ENCODE measurements at places on chromosomes 16 and 17.

- DNase-seq: no peak
Measured at GRCh38 chr16:11045441-11045840, 101.1 kb downstream of the CLEC16A start.

DNA sequence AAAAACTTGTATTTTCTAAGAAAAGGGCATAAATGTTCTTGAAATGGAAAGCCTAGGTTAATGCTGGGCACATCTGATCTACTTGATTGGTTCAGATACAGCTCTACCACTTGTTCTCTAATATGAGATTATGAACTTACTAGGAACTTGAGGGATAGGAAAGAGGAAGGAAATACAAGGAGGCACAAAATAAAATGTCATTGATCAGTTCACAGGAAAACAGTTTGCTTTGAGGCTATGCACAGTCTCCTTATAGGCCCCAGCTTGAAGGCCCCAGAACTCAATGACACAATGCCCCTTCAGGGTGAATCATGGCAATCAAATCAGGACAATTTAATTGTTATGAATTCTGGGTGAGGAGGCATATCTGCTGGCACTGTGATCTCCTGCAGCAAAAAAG, 27.1 kb downstream of the NXPH3 start:
- DNase-seq: no peak

- DNase-seq: no peak
Measured at GRCh38 chr17:44307387-44308186, 814 bp upstream of the RUNDC3A start.

- no peak for DNase-seq
Measured at GRCh38 chr16:31083981-31084380, 4.8 kb downstream of the PRSS53 start.

DNA sequence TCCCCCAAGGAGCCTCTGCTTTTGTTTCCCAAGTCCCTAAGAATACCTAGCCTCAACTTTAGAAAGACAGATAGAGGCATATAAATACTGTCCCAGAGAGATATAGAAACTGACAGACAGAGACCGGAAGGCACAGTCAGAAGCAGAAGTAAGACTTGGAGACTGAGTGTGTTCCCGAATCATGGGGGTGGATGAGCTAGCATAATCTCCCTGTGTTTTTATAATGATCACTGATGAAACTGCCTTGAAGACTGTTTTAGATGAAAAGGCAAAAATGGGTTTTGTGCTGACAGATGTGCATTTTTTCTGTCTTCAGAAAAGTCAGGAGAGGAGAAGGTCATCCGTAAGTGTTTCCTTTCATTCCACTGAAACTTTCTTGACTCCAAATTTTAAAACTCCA, 8.3 kb upstream of the PSMD3 start:
- DNase-seq: no peak

GRCh38 chr17:33290253-33290652, 2.8 kb downstream of the ASIC2 start:
- no peak for DNase-seq

- DNase-seq: no peak
Measured at GRCh38 chr16:49594153-49594552, 220.5 kb downstream of the C16orf78 start.

GRCh38 chr17:38562903-38563302, 42.8 kb downstream of the SRCIN1 start:
- DNase-seq: no peak

- DNase-seq: no peak
Measured at GRCh38 chr16:24986512-24987303, 28.5 kb downstream of the ARHGAP17 start.

DNA sequence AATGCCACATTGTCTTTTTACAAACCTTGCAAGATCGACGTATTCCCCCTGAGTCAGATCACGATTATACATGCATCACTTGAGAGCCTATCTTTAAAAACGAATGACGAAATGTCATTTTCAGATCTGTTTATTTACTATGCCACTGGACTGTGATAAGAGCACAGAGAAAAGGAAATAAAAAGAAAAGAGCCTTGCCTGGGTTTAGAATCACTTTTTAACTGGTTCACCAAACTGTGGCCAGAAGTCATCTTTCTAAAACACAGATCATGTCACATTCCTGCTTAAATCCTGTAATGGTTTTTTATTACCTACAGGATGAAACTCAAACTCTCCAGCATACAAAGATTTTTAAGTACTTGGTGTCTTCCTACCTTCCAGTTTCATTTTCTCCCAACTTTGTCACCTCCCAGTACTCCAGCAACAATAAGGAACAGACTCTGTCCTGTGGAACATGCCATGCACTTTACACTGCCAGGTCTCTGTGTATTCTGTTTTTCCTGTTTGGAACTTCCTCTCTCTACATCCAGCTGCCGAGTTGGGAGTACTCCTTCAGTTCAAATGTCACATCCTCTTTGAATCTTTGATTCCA, 91.5 kb downstream of the SNX11 start:
- DNase-seq: no peak

- no peak for DNase-seq
Measured at GRCh38 chr17:1834380-1835149, 4.8 kb downstream of the RPA1 start.

DNA sequence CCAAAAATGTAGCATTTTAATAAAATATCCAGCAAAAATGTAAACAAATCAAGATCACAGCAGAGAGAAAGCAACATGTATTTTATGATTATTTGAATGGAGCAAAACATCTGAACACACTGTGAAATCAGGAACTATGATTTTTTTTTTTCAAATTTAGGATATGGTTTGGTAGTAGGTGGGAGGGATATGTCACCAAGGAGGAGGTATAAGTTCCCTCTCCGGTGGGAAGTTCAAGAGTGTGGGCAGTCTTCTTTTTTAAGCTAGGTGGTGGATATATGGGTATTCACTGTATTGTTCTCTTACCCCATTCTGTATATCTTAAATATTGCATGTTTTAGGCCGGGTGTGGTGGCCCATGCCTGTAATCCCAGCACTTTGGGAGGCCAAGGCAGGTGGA, 10.2 kb downstream of the CDR2 start:
- no peak for DNase-seq

- no peak for DNase-seq
Measured at GRCh38 chr17:3689262-3690093, 6.5 kb downstream of the P2RX5 start.

- DNase-seq: peak; percentile 54
Measured at GRCh38 chr17:28416703-28417311, 10.8 kb upstream of the SLC46A1 start.

- no peak for DNase-seq
Measured at GRCh38 chr16:3510416-3510815, 9.6 kb downstream of the CLUAP1 start.

DNA sequence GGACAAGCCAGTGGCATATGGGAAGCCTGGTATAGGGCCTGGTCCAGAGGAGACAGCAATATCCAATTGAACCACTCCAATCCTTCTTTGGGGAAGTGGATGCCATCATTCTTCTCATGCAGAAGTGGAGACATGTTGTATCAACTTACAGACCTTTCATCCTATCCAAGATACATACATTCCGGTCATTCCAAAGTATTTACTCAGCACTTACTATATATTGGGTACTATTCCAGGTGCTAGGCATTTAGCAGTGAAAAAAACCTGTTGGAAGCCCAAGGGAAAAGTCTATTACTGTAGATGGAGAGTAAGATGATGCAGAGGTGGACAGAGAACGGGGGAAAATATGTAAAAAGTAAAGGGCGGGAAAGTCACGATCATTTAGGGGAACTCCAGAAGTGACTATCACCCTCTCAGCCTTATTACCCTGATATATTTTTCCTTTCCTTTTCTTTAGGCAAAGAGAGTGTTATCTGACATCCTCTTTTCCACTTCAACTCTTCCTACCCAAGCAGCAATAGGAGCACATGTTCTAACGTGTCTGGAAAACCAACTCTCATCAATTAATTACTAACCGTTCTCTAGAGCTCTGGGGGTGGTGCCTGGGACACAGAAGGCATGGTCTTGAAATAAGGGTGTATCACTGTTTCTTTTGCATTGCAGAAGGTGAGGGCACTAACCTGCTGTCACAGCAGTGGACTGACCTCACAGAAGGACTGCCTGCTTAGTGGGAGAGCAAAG, 210.1 kb upstream of the MAF start:
- peak; percentile 67 for DNase-seq

- no peak for DNase-seq
Measured at GRCh38 chr16:75458029-75458428, 6.5 kb downstream of the TMEM170A start.

DNA sequence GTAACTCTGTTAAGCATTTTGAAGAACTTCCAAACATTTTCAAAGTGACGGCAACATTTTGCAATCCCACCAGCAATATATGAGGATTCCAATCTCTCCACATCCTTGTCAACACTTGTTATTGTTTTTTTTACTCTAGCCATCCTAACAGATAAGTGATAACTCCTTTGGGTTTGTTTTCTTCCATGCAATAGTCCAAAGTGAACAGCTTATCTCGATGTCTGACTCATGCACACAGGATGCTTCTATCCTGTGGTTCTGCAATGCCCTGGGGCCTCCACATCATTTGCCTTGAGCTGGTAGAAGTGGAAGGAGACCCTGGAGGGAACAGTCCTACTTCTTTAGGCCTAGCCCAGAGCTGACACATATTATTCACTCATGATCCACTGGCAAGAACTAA, 13.0 kb downstream of the TLE7 start:
- no peak for DNase-seq

GRCh38 chr17:48998587-48999440, 1.6 kb downstream of the IGF2BP1 start:
- no peak for DNase-seq

GRCh38 chr17:54976316-54976715, 7.8 kb downstream of the STXBP4 start:
- DNase-seq: no peak

GRCh38 chr17:43982171-43982570, 22.3 kb upstream of the NAGS start:
- no peak for DNase-seq

- DNase-seq: no peak
Measured at GRCh38 chr16:27754788-27755690, 205.1 kb downstream of the KATNIP start.

DNA sequence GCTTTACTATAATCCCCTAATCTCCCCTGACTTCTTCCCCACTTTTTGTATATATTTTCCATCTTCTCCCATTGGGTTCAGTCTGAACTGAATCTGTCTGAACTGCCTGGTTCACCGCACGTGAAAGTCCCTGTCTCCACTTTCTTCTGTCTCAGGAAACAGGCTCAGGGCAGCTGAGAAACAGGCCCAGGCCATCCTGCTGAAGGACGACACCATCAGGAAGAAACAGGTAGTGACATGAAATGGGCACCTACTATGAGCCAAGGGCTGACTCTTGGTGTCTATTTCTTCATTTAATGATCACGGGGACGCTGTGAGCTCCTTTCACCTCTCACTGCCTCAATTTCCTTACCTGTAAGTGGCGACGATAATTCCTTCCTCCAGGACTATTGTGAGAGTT, 90.5 kb upstream of the HSBP1 start:
- DNase-seq: no peak

DNA sequence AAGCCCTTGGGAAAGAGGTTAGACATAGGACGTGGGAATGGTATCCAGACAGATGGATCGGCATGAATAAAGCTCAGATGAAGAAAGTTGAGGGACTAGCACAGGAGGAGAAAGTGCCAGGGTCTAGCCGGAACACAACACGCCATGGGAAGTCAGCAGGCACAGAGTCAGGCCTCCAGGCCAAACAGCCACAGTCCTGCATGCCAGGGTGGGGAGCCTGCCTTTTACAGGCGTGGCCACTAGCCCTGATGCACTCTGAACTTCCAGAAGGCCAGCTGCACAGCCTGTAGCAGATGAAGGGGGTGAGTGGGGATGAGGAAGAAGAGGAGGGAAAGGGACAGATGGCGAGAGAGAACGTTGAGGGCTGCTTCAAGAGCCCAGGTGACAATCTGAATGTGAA, 5.2 kb downstream of the B9D1 start:
- no peak for DNase-seq

- DNase-seq: no peak
Measured at GRCh38 chr16:87437327-87437726, 45.2 kb downstream of the MAP1LC3B start.

DNA sequence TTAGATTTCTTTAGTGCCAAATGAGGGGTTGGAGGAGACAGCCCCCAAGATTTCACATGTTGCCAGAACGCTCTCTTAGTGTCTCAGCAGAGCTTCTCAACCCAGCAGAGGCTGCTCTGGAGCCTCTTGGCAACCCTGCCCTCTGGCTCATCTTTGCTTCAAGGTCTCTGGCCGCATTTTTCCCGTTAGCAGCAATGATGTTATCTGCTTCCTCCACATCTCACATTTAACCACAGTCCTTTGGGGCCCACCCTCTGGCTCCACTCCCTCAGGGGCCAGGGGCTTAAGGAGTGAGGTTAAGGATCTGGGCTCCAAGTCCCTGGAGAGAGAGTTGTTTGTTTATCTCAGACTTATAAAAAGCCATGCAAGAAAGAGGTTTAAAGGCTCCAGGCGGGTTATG, 3.3 kb upstream of the XYLT1 start:
- DNase-seq: no peak

GRCh38 chr17:50360486-50361115, 12.4 kb downstream of the MRPL27 start:
- DNase-seq: no peak

GRCh38 chr16:13873835-13874438, 46.0 kb upstream of the ERCC4 start:
- no peak for DNase-seq

- DNase-seq: no peak
Measured at GRCh38 chr16:14041164-14041563, 30.0 kb upstream of the MRTFB start.

- no peak for DNase-seq
Measured at GRCh38 chr16:2776500-2777139, 460 bp downstream of the ELOB start.

- DNase-seq: peak; percentile 17
Measured at GRCh38 chr17:47978324-47978723, 7.4 kb downstream of the CDK5RAP3 start.

DNA sequence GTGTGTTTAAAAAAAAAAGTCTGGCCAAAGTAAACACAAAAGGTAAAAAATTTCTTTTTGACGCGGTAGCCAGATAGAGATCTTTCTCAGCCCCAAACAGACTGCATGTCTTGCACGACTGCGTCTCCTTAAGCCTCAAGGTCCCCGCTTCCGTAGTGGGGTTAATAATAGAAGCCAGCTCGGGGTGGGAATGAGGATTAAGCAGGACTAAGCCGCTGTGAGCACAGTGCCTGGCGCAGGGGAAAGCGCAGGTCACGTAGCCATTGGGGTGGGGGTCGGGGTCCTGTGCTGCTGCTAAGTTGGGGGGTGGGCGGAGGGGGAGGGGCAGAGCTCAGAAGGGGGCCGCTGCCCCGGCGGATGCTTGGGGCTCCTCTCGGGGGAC, 521 bp downstream of the GGA2 start:
- DNase-seq: peak; percentile 25

DNA sequence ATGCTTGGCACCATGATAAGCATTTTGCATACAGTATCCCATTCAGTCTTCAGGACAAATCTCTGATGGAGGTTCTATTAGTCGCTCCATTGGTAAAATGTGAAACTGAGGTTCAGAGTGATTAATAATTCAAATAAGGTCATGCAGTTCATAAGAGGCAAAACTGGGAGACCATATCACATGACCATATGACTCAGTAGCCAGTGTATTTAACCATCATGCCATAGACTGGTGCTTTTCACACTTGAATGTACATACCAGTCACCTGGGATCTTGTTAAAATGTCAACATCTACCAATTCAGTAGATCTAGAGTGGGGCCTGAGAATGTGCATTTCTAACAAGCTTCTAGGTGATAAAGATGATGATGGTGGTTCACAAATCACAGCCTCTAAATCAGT, 4.3 kb downstream of the ACSM3 start:
- peak; percentile 48 for DNase-seq

GRCh38 chr17:57995076-57995956, 7.3 kb upstream of the VEZF1 start:
- DNase-seq: peak; percentile 80

GRCh38 chr17:52201767-52202519, 43.4 kb upstream of the CA10 start:
- no peak for DNase-seq
